Activated CD4-positive, alpha-beta T cell treated with anti-CD3 and anti-CD28 coated beads, Interleukin-2, amount 50 U/mL, for 48 hours (primary cell): ENCODE measurements at places on chromosomes 7 and 10.

DNA sequence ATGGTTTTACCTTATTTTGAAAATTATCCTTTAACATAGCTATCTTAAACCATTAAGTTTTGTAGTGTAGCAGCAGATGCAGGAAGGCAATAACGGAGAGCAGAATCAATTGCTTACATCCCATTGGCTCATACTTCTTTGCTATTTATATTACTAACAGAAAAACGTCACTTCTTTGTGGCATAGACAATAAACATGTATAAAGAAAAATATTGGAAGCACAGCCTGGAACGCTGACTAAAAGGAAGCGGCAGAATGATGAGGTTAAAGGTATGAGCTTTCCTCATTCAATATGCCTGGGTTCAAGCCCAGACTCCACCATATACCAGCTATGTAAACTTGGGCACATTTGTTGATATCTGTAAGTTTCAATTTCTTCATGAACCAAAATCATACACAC, 24.0 kb upstream of the BMPER start:
- no peak for DNase-seq

- no peak for DNase-seq
Measured at GRCh38 chr10:26706206-26706605, 8.7 kb downstream of the PDSS1 start.

- DNase-seq = no peak
Measured at GRCh38 chr7:22156205-22156604, 200.7 kb downstream of the RAPGEF5 start.

- peak; percentile 71 for DNase-seq
Measured at GRCh38 chr7:6272481-6273323, at the start of gene CYTH3. Gene CYTH3 (minus strand): TSS chr7:6272624. CDS start chr7:6272507, 117 bp downstream.

GRCh38 chr7:47078241-47078640, 503.7 kb downstream of the TNS3 start:
- DNase-seq = no peak

GRCh38 chr10:98517672-98518071, 70.9 kb upstream of the HPS1 start:
- no peak for DNase-seq

GRCh38 chr7:21886396-21886795, 59.3 kb downstream of the CDCA7L start:
- no peak for DNase-seq

- no peak for DNase-seq
Measured at GRCh38 chr10:80454513-80455460, 677 bp downstream of the TSPAN14 start.

- no peak for DNase-seq
Measured at GRCh38 chr10:97589479-97589878, at the start of gene C10orf62. Gene C10orf62 (plus strand): TSS chr10:97589721. CDS start chr10:97589898, 177 bp downstream.

DNA sequence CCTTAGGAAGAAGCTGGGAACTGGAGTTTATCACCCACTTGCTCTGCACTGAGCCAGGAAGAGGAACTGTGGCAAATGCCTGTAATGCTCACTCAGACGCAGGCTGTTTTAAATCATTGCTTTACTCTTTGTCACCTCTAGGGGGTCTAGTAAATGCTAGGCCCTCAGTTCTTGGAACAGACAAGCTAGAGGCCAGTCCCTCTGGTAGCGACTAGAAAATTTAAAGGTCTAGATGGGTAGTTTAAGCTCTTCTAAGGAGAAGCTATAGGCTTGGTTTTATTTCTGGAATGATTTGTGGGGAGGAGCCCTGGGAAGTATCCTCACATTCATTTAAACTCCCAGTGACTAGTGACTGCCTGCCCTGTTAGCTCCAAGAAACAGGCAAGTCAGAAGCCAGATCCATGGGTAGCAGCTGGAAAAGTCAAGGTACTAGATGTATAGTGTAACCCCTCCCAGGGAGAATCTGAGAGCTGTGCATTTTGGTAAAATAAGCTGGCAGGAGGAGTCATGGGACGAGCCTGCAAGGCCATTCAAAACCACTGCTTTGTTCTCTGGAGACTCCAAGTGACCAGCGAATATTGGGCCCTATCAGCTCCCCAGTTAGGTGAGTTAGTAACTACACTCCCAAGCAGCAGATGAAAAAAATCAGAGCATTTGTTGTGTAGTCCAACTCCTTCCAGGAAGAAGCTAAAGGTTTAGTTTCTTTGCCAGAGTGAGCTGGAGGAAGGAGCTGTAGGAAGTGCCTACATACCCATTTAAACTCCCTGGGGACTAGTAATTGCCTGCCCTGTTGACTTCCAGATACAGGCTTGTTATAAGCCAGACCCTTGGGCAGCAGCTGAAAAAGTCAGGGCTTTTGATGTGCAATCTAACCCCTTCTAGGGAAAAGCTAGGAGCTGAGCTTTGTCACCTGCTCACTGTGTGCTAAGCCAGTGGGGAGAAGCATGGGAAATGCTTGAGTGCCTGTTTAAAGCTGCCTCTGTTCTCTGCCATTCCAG, 68.9 kb downstream of the DYNC1I1 start:
- no peak for DNase-seq

GRCh38 chr10:122746408-122746807, 46.8 kb upstream of the C10orf120 start:
- DNase-seq = no peak

GRCh38 chr7:22610951-22611757, 111.2 kb upstream of the STEAP1B start:
- no peak for DNase-seq

DNA sequence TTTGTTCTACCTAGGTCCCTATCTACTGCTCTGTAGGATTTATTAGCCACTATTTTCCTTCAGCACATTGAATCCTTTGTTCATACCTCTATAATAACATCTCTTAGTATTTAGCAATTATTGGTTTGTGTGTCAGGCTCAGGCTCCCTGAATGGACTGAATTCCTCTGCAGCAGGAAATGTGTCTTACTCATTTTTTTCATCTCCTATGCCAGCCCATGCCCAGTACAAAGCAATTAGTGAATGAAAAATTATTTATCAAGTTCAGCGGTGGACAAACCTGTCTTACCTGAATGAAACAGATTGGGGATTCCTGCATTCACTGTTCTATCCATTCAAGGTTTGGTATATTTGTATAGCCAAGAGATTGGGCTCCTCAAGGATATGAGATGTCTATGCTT, 53.7 kb downstream of the C1GALT1 start:
- no peak for DNase-seq

- DNase-seq = no peak
Measured at GRCh38 chr7:24549991-24550390, 23.3 kb upstream of the PALS2 start.

GRCh38 chr7:108722561-108722960, 152.9 kb downstream of the DNAJB9 start:
- no peak for DNase-seq

- no peak for DNase-seq
Measured at GRCh38 chr10:63752318-63752717, 231.1 kb downstream of the REEP3 start.

DNA sequence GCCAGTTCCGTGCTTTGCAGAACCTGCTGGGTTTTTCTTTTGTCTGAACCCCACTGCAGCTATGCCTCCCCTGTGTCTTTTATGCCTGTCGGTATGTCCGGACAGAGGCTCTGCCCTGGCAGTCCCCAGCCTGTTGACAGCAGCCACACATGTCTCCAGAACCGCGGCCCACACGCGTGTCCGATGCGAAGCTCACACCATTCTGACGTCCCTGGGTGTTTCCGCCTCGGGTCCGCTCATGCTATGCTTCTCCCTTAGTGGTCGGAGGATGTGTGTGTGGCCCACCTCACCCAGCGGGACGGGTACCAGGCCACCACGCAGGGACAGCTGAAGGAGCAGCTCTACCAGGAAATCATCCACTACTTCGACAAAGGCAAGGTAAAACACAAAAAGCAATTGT, 164.6 kb upstream of the NPS start:
- no peak for DNase-seq

- peak; percentile 43 for DNase-seq
Measured at GRCh38 chr7:66099551-66100407, 14.9 kb upstream of the CRCP start.

DNA sequence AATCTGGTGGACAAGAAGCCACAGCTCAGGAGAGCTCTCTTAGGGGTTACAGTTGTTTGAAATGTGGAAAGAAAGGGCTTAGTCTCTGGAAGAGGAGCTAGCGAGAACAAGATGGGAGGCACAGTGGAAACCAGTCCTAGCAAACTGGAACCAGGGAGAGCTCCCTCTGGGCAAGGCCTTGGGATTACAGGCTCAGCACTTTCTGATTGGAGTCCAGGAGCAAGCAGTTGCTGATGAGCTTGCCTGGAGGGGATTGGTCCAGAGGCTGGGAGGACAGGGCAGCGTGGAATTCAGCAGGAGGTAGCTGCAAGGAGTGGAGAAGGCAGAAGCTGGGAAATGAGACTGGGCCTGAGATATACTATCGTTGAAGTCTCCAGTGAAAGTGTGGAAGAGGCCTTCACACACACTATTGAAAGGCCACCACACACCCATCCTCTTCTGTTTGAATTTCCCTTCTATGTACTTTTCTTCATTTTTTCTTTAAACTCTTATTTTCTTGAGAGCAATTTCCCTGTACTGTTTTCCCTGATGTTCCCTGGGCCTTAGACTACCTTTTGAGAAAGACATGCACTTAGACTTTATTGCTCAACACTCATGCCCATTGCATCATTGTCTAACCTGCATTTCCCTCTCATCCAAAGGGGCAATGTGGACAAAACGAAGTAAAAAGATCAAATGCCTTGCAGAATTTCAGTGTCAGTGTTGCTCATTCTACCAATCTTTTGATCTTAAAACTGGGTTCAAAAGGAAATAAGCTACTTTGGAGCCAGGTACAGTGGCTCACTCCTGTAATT, 57.8 kb upstream of the LANCL2 start:
- no peak for DNase-seq

DNA sequence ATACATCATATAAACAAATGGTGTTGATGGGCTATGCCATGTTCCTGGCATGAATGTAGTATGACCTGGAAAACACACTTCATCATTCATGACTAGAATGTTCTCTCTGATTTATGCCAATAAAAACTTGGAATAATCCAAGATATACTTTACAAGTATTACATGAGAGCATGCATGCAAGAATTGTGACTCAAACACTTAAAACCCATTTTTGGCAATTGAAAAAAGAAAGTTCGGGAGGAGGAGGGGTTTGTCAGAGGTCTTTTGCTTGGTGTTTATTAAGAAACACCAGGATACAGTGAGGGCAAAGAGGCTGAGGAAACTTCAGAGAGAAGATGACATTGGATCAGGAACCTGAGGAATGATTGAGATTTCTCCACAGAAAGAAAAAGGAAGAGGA, 10.2 kb upstream of the CUL1 start:
- DNase-seq = no peak

DNA sequence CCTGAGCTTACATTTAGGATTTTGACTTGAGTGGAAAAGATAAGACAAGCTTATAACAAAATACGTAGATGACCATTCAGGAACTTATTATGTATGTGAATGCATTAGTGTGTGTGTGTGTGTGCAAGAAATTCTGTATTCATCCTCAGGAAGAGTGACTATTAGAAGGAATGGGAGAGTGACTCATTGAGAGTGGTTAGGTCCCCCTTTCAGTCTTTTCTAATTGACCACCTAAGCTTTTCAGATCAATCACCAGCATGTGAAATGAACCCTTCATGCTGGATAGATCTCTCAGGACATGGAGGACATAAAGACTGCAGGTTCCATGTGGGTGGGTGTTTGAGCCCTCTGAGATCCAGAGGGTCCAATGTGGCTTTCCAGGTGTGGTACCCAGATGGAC, 153.5 kb downstream of the MBL2 start:
- no peak for DNase-seq

- DNase-seq = no peak
Measured at GRCh38 chr10:90269699-90270098, 568.3 kb downstream of the KIF20B start.

- DNase-seq = no peak
Measured at GRCh38 chr10:5545426-5545777, 20.6 kb downstream of the CALML3 start.

- DNase-seq = peak; percentile 54
Measured at GRCh38 chr10:12782537-12782936, 219.0 kb downstream of the CCDC3 start.

DNA sequence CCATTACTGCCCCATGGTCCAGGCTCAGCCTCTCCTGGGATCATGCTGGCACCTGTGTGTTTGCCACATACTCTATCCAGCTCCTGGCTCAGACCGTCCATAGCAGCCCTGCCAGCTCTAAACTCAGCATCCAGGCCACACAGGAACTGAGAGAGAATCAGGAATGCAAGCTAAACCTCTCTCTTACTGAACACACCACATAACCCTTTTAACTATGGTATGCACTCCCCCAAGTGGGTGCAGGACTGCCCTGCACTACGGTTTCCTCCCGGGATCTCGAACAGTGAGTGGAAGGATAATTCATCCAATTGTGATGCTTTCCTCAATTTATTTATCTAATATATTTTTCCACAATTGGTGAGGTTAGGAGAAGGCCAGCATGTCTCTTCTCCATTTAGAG, 17.1 kb upstream of the ZNF800 start:
- no peak for DNase-seq

GRCh38 chr7:22647451-22648257, 79.3 kb upstream of the IL6 start:
- no peak for DNase-seq

- no peak for DNase-seq
Measured at GRCh38 chr7:105698531-105698930, 117.2 kb upstream of the EFCAB10 start.

DNA sequence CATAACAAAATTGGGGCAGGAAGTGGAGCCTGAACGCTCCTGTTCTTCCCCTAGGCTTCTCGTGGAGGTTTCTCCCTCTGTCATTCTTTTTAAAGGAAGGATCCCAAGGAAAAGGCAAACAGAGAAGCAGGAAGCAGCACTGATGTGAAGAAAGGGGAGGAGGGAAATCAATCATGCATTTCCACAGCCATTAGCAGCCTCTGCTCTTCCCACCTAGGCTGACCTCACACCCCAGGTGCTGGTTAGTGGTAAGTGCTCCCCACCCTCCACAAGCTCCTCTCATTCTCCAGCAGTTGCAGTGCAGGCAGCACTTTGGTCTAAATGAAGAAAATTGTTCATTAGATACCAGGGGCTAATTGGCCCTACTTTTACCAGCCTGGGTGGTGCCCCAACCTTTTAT, 2.6 kb downstream of the CRHR2 start:
- DNase-seq = no peak

- DNase-seq = peak; percentile 80
Measured at GRCh38 chr7:30771174-30771879, at the start of gene MINDY4. Gene MINDY4 (plus strand): TSS chr7:30771417. CDS start chr7:30771494, 77 bp downstream.

DNA sequence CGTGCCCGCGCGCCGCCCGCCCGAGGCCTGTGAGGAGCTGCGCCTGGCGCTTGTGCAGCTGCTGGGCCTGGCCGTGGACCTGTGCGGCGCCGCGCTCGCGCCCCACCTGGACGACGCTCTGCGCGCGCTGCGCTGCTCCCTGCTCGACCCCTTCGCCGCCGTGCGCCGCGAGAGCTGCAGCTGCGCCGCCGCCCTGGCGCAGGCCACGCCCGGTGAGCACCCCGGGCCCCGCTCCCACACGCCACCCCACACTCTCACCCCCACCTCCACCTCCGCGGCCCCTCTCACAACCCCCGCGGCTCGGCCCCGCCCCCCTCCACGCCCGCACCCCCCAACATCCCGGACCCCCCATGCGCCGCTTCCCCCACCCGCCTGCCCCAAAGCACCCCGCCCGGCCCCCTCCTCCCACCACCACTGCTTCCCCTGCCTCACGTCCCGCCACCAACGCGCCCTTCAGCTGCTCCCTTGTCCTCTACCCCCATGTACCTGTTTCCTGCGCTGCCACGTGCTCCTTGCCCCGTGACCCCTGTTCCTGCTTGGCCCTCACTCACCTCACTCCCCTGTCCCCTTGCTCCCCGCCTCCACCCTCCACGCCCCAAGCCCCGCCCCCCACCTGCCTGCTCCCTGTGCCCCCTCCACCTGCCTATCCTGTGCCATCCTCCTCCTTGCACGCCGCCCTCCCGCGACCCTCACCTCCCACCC, at the start of gene PRKAR1B:
PRKAR1B (minus strand) TSS at position 178 of the 702 bp plus-strand sequence. CDS start 15,776 bp downstream, outside the sequence.
- DNase-seq = peak; percentile 55
